ENCODE measurements at places on chromosomes 2 and 18.
A peak's percentile ranks its signal among the peaks of the same experiment; 100 is the strongest.

DNA sequence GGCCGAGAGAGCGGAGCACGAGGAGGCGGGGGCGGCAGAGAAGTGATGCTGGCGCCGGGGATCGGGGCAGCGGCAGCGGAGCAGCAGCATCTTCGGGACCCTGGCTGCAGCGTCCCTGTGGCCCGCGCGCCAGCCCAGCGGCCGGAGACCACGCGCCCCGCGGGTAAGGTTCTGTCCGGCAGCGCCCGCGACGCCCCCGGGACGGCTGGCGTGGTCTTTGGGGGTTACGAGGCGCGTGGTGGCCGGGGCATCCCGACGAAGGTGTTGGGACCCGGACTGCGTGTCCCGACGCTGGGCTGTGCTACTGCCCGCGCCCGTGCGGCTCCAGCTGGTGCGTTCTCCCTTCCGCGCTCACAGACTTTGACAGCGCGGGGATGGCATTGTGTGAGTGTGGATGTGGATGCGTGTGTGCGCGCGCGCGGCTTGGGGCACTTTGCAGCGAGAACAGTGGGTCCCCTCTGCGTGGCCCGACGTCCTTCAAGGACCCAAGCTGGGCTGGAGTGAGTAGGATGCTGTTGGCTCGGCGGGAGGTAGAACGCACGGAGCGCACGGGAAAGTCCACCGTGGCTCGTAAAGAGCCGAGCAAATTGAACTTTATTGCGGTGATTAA, 405.0 kb downstream of the XIRP2 start:
- peak; percentile 30 for DNase-seq

- no peak for DNase-seq
Measured at GRCh38 chr2:127170452-127171197, 49.5 kb downstream of the CYP27C1 start.

DNA sequence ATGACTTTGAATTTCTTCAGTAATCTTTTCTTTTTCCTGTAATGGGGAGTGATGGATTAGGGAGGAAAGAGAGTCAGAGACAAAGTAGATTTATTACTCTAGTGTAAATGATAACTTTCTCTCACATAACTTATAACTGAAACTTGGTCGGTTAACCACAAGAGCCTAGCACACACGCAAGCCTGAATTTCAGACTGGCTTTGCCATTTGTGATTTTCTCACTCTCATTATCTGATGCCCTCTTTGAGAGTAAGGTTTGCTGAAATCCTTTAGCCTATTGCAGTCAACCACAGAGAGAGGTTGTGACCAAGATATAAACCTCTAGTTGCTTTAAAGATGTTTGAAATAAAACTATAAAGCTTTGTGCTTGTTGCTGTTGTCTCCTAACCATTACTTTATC, 117.9 kb upstream of the NETO1 start:
- DNase-seq: no peak

DNA sequence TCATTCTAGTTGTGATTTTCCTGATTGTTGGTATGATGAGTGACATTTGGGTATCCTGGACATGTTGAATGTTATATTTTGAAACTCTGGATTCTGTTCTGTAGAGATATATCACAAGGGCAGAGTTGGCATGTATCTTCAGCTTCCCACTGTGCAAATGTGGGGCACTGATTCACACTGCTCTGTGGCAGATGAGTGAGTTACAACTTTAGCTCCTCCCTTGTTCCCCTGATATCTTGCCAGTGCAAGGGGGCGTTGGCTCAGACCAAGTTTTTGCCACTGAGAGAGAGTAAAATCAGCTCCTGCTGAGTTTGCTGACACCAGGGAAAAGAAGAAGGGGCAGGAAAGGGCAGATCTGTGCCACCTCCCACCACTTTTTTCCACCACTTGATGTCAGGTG, 199.6 kb upstream of the MMADHC start:
- no peak for DNase-seq

DNA sequence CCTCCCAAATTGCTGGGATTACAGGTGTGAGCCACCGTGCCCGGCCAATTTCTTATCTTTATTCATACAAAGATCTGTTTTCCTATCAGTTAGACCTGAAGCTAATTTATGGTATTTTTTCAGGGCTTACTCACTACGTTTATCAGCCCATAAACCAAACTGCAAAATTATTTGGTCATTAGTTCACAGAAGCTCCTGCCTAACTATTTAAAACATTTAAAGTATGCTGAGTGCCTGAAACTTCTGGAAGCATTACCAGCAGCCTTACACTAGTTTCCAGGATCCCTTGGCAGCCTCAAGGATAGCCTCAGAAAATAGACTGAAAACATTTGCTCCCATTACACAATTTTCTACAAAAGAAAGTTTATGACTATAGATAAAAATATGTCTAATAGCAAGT, 68.8 kb downstream of the GALNT13 start:
- peak; percentile 10 for DNase-seq

- DNase-seq: no peak
Measured at GRCh38 chr2:2146220-2146619, 184.9 kb downstream of the MYT1L start.

- DNase-seq: no peak
Measured at GRCh38 chr2:112870841-112871835, 34.6 kb upstream of the IL1B start.

GRCh38 chr18:62045316-62045715, 141.5 kb downstream of the PIGN start:
- DNase-seq: no peak

DNA sequence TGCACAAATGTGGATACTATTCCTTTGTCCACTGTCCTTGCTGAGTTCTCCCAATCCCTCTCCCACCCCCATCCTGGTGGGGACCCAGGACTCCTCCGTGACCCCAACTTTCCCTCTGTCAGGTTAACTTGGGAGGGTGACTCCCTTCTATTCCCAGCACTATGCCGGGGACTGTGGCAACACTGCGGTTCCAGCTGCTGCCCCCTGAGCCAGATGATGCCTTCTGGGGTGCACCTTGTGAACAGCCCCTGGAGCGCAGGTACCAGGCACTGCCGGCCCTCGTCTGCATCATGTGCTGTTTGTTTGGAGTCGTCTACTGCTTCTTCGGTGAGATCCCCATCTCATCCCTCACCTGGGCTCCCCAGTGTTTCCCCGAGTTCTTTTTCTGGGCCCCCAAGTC, 739 bp downstream of the TMEM198 start:
- no peak for DNase-seq

- peak; percentile 46 for DNase-seq
Measured at GRCh38 chr2:155377931-155378444, 679.5 kb downstream of the KCNJ3 start.

- peak; percentile 49 for DNase-seq
Measured at GRCh38 chr2:108534584-108535356, 500 bp downstream of the LIMS1 start.

DNA sequence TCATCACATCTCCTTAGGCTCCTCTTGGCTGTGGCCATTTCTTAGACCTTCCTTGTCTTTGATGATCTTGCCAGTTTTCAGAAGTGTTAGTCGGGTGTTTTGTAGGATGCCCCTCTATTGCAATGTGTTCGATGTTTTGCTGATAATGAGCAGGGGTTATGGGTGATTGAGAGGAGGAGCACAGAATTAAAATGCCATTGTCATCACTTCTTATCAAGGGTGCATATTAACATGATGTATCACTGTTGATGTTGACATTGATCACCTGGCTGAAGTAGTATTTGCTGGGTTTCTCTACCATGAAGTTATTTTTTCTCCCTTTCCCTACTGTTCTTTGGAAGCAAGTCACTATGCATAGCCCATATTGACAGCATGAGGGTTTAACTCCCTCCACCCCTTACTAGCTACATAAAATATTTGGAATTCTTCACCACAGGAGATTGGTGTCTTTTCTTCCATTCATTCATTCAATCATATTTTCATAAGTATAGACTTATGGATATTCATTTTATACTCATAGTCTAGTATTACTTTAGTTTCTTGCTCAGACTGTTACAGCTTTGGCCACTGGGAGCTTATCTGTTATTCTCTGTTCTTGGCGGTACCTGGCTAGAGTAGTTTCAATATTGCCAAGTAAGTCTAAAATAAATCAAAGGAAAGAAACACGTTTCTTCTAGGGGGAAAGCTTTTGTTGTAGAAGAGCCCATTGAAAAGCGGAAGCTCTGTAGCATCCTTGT, 54.5 kb upstream of the TMEM87B start:
- no peak for DNase-seq

GRCh38 chr2:98809878-98810587, 79.1 kb upstream of the MGAT4A start:
- no peak for DNase-seq

All from iris pigment epithelial cell (primary cell).